ENCODE measurements at places on chromosomes 16 and 17.

DNA sequence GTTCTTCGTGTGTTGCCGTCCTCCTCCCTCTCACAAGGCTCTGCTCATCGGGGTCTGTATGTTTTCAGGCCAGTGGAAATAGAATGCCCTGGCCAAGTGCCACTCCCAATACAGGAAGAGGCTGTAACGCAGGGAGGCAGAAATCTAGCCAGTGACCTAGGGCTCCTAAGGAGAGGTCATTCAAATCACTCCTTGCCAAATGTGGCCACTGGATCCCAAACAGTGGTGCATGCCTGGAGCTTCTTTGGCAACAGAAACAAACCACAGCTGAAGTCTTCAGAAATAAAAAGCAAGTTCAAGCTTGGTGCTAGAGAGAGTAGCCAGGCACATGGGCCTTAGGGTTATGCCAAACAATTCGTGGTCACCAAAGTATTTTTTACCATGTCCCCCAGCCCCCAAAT, 66.1 kb downstream of the SMG6 start:
- no peak for DNase-seq

- DNase-seq, result no peak
Observed at GRCh38 chr17:9381068-9381467, 194.6 kb downstream of the STX8 start.

- DNase-seq, result no peak
Observed at GRCh38 chr16:55981557-55981956, 106.4 kb upstream of the CES5A start.

DNA sequence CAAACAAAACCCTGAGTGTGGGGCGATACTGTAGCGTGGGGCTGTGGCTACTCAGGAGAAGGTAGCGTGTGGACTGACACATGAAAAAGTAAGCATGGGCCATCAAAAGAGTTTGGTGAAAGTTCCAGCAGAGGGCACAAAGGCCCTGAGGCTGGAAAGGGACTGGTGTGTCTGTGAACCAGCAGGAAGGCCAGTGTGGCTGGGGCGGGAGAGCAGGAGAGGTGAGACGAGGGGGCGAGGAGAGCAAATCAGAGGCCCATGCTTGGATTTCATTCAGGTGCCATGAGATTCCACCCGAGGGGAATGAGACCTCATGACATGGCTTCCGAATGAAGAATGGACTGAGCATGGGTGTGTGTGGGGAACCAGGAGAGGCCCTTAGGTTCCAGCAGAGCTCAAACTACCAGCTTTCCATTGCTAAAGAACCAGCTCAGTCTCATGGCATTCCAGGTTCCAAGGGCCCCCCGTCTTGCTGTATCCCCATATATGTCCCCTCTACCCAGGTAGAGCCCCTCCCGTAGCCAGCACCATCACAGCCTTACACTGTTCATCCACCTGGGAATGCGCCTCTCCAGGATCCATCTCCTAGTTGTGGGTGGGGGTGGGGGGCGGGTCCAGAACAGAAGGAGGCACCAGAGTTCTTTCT, 31.1 kb downstream of the TRPV2 start:
- no peak for DNase-seq

- DNase-seq, result no peak
Observed at GRCh38 chr16:3774819-3775218, 57.5 kb upstream of the TRAP1 start.

- DNase-seq, result no peak
Observed at GRCh38 chr16:31081428-31082351, 7.1 kb downstream of the PRSS53 start.

DNA sequence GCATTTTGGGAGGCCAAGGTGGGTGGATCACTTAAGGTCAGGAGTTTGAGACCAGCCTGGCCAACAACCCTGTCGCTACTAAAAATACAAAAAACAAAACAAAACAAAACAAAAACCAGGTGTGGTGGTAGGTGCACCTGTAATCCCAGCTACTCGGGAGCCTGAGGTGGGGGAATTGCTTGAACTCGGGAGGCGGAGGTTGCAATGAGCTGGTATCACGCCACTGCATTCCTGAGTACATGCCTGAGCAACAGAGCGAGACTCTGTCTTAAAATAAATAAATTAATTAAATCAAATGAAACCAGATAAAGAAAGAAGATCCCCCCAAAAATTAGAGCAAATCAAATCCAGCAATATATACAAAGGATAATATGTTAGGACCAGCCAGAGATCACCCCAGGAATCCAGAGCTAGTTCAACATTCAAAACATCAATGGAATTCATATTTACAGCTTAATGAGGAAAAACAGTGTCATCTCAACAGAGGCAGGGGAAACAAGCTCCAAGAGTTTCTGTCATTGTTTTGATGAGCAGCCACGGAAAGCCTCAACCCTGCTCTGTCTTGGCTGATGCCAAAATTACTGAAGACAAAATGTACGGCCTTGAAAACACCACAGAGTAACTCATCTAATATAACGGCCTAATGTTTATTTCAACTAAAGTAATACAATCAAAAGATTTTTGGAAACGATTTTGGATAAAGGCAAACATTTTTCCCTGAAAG, 3.7 kb downstream of the PEMT start:
- no peak for DNase-seq

DNA sequence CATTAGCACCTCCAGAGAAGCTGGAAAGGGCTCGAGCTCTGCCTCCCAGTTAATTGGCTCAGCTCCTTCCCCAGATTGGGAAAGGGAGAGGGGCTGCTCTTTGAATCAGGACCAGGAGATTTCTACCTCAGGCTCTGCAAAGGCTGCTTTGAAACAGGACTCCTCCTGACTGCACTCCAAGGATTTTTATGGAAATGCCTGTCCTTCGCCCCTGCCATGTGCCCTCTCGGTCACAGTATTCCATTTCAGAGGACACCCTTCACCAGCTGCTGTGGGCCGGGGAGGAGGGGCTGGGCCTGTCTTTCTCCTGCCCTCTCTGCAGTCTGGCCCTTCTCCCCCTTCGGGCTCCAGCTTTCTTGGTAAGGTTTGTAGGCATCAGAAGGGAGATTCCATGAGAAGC, 13.6 kb downstream of the MRM1 start:
- DNase-seq, result no peak

DNA sequence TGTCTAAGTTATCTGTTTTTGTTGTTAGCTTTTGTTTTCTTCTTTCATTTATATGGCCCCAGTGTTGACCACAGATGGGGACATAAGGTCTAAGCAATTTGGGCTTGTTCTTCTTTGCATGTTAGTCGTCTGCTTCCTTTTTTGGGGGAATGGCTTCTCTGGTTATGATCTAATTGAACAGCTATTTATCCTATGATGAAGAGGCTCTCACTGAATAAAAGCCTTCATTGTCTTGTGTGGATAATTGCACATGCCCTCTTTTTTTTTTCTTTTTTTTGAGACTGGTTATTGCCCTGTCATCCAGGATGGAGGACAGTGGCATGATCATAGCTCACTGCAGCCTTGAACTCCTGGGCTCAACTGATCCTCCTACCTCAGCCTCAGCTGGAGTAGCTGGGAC, 13.7 kb downstream of the SMARCE1 start:
- DNase-seq, result no peak
